ENCODE measurements at places on chromosomes 1 and 21.

DNA sequence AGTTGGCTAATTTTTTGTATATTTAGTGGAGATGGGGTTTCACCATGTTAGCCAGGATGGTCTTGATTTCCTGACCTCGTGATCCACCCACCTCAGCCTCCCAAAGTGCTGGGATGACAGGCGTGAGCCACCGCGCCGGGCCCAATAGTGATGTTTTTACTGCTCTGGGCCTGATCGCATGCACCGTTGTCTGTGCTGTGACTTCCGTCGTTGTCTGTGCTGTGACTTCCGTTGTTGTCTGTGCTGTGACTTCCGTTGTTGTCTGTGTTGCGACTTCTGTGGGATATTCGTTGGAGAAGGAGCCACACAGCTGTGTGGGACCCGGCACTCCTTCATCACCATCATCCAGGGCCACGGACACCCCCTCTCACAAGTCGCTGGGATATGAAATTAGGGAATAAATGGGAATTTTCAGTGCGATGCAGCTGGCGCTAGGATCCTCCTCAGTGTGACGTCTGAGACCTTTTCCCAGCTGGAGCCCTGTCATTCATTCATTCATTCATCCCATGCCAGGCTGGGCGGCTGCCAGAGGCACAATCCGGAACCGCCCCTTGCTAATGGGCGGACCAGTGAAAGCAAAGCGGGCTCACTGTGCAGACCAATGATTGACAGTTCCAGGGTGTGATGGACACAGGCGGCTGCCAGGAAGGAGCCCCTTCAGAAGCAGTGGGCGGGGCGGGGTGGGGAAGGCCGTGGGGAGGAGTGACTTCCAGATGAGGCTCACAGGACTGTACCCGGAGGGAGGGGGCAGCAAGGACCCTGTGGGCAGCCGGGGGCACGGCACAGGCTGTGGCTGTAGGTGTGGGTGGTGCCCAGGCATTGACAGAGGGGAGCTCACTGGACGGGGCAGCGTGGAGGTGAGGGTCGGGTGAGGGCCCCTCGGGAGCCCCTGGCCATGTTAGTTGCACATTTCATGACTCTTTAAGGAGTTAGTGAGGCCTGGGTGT lies 48.9 kb downstream of the PRKCZ start:
- DNase-seq = no peak

DNA sequence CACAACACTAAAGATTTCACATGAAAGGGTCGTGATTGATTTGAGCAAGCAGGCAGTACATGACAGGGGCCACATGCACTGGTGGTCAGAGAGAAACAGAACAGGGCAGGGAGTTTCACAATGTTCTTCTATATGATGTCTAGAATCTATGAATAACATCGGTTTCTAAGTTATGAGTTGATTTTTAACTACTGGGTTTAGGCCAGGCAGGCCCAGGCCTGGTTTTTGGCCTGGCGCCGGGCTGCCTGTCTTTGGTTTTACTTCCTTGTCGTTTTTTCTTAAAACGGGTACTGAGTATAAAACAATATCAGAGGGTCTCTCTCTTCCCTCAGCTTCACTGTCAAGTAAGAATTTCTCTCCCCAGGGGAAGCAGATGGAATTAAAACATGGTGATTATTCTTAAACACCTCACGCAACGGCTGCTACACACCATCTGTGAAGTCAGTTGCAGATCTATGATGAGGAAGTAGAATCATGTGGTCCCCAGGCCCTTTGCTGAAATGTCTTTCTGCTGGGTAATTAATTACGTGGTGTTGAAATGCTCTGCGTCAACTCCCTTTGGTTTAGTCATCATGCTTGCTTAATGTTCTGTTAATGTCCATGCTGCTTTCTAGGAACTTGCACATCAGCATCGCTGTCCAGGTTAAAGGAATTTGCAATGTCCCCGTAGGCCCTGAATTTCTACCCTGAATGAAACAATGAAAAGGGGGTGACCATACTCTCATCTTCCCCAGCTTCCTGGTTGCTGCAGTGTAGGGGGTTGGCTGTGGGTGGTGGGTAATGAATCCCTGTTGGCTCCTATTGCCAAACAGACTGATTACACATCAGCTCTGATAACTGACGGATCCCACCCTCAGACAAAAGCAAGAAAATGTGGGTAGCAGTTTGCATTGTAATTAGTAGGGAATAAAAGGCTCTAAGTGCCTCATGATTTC lies 70.3 kb downstream of the SERINC2 start:
- no peak for DNase-seq

- no peak for DNase-seq
Observed at GRCh38 chr1:54795841-54796468, 5.2 kb downstream of the TTC22 start.

DNA sequence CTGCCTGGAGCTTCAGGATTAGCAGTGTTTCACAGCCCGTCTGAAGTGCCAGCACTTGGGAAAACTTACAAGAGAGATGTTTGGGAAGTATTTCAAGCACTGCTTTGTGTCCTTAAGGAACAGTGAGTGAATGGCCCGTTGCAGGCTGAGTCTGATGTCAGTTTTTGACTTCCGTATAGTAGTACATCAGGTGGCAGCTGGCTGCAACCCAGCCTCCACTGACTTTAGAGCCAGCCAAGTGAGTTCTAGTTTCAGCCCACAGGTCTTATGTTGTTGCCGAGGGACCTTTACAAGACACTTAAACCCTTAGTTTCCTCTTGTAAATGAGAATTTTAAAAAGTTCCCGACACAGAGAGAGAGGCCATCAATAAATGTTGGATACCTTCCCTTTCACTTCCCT lies 35.0 kb downstream of the UCK2 start:
- DNase-seq = no peak

DNA sequence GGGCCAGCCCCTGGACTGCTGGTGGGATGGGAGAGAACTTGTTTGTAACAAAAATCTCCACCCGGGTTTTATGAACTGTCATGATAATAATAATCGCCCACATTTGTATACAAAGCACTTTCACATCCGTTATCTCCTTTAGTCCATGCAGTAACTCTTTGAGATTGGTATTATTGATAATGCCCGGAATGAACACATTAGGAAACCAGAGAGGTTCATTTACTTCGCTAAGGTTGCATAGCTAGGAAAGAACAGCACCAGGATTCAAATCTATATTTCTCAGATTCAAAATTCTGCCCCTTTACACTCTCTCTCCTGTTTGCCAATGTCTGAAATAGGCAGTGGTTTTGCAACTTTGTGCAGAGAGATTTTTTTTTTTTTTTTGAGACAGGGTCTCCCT lies 131.4 kb downstream of the FOXD2 start:
- no peak for DNase-seq

DNA sequence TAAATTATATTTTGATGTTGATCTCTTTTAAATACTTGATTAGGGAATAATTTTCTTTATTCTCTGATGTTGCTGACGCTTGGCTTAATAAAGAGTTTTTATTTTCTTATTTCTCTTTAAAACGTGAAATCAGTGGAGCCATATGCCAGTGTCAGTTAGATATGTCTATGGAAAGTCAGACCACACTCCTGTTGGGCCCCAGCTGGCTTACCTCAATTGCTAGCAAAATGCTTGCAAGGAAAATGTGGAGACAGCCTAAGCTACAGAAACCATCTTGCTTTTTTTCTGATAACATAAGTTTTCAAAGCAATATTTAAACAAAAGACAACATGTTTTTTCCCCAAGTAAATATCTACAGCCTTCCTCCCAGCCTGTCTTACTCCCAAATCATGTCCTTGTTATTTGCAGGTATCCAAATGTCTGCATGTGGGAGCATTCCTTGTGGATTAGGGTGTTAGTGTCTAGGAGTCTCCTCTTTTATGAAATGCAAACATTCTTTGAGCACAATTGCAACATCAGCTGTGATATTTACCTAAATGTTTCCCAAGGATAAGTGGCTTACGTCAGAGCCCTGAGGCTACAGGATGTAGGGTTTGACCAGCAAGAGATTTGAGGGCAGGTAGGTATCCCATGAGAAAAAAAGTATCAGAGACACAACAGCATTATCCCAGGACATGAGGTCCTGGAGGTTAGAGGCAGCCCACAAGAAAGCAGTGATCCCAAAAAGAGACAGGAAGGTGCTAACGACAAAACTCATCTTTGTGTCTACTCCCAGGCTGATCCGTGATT lies 117.2 kb upstream of the KCNJ15 start:
- peak; percentile 57 for DNase-seq

- DNase-seq = no peak
Observed at GRCh38 chr1:154749078-154749760, 120.9 kb downstream of the KCNN3 start.

DNA sequence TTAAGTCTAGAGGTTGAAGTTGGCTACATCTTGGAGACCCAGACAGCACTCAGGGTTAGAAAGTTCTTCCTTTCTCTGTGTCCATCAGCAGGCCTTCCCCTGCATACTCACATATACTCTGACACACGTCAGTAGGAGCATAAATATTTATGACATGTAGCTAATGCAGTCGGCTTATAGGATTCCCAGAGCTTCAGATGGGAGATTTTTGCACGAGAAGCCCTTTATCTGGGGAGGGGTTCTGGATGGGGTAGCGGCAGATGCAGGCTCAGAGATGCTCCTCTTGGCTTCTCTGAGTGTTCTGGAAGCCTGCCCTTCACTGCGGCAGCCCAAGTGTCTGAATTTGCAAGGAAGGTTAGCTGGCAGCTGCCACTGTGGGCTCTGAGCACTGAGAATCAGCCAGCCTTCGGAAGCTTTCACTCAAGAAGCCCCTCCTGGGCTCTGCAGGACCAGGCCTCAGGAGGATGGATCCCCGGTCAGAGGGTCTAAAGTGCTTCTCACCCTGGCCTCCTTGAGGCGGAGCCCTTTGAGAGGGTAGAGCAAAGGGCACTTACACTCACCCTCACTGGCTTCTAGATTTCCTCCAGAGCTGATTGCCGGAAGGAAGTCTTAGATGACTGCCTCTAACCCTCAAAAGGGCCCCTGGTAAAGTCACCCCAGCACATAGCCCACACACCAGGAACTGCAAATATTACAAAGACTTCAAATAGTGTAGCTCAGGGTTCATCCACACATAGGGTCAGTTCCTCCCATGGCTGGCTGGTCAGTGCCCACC lies 68.1 kb upstream of the NFASC start:
- DNase-seq = no peak

GRCh38 chr1:182257369-182258063 lies 134.1 kb downstream of the GLUL start:
- DNase-seq = no peak

GRCh38 chr1:164628772-164629171 lies 69.8 kb downstream of the PBX1 start:
- DNase-seq = no peak

DNA sequence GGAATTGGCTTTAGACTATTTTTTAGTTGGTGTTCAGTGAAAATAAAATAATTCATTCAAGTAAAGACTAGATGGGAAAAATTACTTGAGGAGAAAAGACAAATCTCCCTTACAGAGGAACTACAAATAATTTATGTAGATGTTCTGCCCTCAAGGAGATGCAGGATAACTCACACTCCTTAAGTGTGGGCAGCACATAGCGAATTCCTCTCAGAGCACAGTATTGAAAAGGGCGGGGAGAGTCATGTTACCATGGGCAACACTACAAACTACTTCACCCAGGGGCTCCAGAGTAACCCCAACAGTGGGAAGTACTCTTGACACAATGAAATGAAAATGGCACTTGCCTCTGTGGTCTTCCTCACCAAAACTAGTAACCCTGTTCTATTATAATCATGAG lies 20.6 kb upstream of the LAMC2 start:
- DNase-seq = no peak

DNA sequence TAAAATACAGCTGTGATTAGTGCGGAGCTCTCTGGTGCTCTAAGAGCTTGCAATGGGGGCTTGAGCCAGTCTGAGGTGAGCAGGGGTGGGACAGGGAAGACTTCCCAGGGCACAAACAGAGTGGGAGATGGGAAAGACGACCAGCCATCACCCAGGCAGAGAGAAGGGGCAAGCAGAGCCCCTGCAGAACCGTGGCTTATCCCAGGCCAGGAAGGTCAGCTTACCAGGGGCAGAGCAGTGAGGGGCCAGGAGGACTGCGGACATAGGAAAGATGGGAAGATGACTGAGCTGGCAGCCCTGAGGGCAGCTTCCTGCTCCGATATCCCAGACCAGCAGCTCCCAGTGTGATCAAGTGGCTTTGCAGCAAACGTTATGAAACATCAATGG lies 55.4 kb upstream of the IFFO2 start:
- DNase-seq = peak; percentile 35

DNA sequence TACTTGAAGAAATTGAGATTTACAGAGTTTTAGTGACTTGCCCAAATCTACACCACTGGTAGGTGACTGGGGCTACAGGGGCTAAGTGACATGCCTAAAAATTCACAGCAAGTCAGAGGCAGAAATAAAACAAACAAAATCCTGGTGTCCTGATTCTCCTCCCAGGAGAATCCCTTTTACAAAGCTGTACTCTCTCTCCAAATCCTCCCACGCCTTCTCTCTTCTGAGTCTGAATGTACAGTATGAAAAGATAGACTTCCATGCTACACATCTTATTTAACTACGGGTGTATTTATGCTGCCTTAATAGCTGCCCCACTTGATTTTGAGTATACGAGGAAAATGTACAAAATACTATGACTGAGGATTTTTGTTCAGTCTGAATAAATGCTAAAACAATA lies 65.4 kb downstream of the SGIP1 start:
- DNase-seq = peak; percentile 28

GRCh38 chr1:75970631-75971030 lies 38.4 kb upstream of the ASB17 start:
- DNase-seq = no peak

- no peak for DNase-seq
Observed at GRCh38 chr1:143699731-143700130, 272.1 kb downstream of the FAM72C start.

DNA sequence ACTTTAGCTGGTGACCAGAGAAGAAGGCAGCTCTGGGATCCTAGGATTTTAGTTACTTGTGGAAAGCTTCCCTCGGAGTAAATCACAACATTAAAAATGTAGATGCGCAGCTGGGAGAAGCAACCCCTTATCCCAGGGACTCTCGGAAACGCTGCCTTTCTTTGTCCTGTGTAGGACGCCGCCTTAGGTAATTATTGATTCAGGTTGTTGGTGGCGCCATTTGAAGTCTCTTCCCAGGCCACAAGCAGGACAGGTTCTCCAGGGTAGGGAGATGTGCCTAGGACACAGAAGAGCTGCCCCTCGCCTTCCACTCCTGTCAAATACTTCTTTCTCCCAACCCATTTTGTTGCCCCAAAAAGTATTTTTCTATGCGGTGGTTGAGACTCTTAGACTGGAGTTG lies 10.3 kb downstream of the SLC37A1 start:
- no peak for DNase-seq
